Ecto neural progenitor cell (in vitro differentiated cells): ENCODE measurements at places on chromosomes 11 and 22.

GRCh38 chr11:118896472-118896913, 12.8 kb downstream of the CXCR5 start:
- no peak for DNase-seq

- DNase-seq: no peak
These were observed 104.8 kb downstream of the MICAL2 start for GRCh38 chr11:12215181-12215593.

DNA sequence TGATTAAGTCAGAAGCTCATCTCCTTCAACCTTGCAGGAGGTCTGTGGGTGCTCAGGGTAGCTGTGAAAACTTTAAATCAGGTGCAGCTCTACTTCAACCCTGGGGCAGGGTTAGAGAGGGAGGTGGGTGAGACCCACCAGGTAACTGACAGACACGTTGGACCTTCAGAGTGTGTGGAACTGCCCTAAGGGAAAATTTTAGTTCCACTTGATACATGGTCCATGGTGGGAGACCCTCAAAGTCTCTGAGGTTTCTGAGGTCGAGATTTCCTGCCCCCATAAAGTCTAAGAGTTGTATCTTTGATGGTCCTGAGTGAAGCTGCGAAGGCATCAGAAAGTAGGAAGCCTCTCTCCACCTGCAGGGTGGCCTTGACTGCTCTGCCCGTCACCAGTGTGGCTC, 23.9 kb upstream of the NNMT start:
- DNase-seq: no peak

- peak; percentile 81 for DNase-seq
These were observed 6.4 kb downstream of the STARD10 start for GRCh38 chr11:72787216-72788104.

DNA sequence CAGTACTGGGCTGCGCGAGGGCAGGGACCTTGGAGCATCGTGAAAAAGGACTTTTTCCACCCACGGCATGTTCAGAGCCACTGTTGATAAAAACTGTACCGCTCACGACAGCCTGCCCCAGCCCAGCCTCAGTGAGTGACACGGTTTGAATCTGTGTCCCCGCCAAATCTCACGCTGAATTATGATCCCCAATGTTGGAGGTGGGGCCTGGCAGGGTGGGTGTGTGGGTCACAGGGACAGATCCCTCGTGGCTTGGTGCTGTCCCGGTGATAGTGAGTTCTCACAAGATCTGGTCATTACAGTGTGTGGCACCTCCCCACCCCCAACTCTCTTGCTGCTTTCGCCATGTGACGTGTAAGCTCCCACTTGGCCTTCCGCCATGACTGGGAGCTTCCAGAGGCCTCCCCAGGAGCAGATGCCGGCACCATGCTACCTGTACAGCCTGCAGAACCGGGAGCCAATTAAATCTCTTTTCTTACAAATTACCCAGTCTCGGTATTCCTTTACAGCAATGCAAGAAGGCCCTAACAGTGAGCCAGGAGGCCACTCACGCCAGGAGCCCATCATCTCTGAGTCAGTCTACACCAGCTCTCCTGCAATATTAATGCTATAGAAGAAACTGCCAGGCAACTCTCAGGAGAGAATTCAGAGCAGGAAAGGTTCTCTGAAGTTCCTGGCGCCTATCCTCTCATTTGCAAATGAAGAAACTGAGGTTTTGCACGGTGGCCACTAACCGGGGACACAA, 1.3 kb downstream of the TOLLIP start:
- DNase-seq: peak; percentile 37

GRCh38 chr11:132556316-132556715, 976.0 kb downstream of the OPCML start:
- DNase-seq: no peak

DNA sequence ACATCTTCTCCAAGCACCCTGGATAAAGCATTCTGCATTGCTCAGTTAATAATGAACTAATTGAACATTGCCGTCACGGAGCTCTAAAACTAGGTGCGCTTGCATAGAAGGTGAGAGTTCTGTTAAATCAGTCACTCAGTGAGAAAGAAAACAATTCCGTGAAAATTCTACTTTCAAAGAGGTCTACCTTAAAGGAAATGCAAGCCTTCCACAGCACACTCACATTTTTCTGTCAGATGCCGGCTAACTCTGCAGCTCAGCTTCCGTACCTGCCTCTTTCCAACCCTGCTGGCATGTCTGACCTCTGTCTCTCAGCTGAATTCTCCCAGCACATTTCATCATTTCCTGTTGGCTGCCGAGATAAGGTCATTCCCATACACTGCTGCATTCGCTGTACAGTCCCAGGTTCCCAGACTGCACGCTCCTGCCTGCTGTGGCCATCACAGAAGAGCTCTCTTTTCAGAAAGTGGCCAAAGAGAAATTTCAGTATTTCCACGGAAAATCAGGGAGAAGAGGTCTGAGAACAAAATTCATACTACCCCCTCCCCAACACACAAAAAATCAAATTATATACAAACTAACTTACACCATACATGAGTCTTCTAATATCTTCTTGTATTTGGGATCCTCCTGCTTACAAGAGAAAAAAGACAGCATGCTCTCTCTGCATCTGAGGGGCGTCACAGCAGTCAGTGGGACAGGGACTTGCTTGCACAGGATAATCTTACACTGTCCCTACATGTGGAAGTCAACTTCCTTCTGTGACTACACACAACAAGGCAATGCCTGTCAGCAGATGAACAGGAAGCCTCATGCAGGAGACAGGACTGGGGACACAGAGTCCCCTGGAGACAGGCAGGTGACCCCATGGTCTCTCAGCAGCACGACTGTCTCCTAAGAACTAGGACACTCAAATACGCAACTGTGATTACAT, 55.1 kb downstream of the PACSIN2 start:
- DNase-seq: no peak

GRCh38 chr22:48972979-48973693, 854.5 kb downstream of the BRD1 start:
- no peak for DNase-seq

DNA sequence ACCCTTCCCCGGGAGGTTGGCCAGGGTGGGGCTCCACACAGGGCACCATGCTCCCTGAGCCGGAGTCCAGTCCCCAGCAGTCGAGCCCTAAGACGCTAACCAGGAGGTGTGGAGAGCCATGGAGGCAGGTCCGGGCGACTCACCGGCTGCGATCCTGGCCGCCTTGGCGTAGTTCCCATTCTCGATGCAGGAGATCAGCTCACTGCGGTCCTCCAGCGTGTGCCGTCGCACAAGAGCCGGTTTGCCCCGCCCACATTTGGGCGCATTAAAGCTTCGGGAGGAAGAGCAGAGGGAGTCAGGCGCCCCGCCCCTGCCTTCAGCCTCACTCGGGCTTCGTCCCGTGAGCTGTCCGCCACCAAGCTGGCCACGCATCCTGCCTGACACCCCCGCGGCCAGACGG, 50.8 kb downstream of the BRD1 start:
- peak; percentile 34 for DNase-seq

DNA sequence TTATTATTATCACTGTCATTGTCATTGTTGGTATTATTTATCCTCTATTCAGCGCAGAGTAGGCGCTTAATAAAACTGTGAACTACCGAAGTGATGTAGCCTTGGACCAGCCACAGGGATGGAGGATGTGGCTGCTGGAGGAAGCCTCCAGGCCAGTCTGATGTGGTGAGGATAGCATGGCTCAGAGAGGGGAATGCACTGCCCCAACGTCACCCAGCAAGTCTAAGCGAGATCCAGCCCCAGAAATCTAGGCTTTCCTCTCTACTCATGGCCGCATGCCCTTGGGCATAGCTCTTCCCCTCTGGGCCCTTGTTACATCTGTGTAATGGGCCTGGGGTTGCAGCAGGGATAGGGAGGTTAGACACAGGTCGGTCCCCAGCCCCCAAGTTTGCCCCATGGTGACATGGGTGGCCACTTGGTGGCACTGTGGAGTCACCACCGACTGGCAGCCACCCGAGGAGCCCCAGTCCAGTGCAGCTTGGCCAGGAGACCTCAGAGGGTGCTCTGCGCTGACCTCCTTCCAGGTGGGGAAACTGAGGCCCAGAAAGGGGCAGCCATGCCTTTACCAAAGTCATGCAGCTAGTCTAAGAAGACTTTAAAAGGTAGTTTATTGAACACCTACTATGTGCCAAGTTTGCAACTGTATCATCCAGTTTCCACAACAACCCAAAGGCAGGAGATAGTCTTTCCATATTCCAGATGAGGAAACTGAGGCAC, 395.7 kb downstream of the MN1 start:
- peak; percentile 76 for DNase-seq

DNA sequence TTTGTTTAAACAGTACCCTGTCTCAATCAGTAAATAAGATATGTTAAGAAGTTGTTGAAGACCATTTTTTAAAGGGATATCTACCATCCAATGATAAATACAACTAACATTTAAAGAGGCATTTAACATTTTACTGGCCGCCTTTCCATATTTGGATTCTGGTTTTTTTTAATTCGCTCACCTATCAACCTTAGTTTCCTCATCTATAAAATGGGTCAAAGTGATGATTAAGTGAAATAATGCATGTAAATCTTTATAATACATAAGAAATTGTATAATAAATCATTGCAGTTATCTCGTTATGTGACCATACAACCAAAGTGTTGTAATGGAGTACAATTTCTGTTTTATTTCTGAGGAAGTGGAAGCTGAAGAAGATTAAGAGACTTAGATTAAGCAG, 17.7 kb upstream of the ATP5MG start:
- DNase-seq: no peak

GRCh38 chr11:60838132-60838531, 3.8 kb upstream of the CCDC86 start:
- no peak for DNase-seq

- no peak for DNase-seq
These were observed 7.9 kb downstream of the PPIL2 start for GRCh38 chr22:21673534-21674321.

- no peak for DNase-seq
These were observed 143.7 kb upstream of the SORL1-AS1 start for GRCh38 chr11:121596195-121597155.

DNA sequence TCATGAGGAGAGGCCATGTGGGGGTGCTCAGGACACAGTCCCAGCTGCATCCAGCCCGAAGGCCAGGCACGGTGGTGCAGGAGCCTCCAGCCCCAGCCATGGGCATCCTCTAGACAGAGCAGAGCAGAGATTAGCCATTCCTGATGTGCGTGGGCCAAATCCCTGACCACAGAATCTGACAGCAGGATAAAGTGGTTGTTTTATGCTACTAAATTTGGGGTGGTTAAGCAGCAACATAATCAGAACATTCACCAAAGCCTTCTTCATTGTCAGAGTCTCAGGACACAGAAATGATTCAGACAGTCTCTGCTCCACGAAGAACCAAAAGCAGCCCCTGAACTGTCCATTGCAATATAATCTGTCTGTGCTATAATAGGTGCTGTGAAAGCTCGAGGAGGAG, 19.7 kb downstream of the RASD2 start:
- no peak for DNase-seq

DNA sequence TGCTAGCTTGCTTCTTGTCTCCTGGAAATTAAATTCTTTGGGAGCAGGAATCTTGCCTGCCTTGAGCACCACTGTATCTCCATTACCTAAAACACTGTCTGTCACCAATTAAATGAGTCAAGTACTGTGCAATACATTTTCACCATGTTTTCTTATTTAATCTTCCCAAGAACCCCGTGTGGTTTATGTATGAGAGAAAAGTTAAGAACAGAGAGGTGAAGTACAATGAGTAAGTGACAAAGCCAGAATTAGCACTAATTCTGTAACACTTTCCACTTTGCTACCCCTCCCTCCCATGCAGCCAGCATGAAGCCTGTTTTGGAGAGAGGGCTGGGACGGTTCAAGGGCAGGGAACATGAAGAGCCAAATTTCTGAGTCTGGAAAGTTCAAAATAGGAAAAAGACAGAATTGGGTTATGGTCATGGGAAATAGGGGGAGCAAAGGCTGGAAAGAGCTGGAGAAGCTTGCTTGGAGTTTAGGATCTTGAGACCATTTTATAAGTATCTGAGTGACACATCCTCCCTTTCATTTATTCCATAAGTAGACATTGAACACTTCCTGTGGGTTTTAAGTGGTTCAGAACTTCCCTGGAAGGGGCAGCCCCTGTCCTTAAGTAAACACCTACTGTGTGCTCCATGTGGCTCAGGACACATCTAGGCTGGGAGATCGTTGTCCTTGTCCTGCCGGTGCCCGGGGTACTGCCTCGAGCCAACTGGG, 60.5 kb upstream of the CHST1 start:
- DNase-seq: no peak

GRCh38 chr11:92759571-92760214, 209.8 kb upstream of the MTNR1B start:
- no peak for DNase-seq

- DNase-seq: peak; percentile 69
These were observed 563 bp downstream of the MDK start for GRCh38 chr11:46381819-46382645.
